Stimulated activated CD8-positive, alpha-beta memory T cell treated with anti-CD3 and anti-CD28 coated beads, Interleukin-15, amount 100 ng/mL, for 4 hours (primary cell): ENCODE measurements at places on chromosomes 5 and 9.

DNA sequence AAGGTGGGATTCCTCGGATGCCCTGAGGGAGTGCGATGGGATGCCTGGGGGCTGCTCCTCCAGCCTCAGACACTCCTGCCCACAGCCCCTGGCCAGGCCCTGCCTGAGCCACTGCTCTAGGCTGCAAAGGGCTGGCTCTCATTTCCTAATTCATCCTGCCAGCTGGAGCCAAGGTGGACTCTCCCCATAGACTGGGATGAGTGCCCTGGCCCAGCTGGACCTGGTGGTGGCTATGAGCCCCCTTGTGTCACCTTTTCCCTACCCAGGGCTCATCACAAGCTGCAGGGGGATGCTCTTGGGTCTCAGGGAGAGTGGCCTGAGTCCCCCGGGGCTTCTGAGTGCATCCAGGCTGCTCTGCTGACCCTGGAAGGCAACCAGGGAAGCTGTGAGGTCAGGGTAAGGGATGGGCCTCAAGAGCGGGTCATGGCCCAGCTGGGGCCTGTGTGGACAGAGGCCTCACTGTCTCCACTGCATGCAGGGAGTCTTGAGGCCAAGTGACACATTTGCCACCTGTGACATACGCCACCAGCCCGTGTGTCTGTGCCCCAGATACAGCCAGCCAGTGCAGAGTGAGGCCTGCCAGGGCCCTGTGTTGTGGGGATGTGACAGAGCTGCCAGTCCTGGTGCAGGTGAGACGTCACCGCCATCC, 102.7 kb upstream of the IER5L start:
- DNase-seq, result no peak

DNA sequence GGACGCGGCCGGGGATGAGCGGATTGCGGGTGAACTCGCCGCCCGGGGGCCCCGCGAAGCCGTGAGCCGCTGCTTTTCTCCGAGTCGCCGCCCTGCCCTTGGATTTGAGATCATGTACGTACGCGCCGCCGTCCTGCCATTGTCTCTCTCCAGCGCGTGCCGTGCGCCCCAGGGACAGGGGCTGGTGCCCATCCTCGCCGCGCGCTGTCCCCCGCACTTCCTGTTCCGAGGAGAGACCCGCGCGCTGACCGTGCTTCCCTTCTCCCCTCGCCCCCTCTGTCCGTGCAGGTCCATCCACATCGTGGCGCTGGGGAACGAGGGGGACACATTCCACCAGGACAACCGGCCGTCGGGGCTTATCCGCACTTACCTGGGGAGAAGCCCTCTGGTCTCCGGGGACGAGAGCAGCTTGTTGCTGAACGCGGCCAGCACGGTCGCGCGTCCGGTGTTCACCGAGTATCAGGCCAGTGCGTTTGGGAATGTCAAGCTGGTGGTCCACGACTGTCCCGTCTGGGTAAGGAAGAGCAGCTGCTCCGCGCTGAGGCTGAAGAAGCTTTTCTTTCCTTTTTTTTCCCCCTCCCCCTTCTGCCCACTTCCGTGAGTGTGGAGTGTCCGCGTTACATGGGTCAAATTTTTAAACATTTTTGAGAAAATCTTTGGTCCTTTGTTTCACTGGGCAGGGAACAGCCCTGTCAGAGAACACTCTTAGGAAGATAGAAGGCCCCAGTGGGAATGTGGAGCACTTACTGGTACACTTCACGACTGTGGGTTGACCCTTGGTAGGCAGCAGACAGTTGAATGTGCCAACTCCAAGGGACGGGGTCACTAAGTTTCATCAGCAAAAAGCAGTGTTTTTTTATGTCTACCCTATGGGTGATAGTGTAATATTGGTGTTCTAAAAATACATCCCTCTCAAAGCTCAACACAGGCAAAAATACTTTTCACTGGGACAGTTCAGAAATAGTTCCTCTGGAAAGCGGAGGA, 727 bp downstream of the RHOBTB3 start:
- DNase-seq, result no peak

DNA sequence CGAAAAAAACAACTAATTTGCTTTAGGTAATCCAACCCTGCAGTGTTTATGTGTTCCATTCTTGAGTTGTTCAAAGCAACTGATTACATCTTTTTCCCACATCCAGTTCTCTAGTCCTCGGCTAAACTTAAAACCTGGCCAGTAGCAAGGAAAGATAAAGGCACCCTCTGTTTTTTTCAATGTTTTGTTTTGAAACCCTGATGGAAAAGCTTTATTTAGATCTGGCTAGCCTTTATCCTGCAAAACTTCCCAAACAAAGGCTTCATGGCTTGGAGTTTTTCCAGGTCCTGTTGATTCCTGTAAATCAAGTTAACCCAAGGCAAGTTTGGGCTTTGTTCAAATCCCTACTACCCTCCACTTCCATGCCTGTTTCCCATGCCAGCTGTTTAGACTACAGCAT, 105.1 kb downstream of the CEMIP2 start:
- no peak for DNase-seq

GRCh38 chr9:114825126-114825795, 19.4 kb upstream of the TNFSF15 start:
- DNase-seq, result no peak

- no peak for DNase-seq
Observed at GRCh38 chr5:180399401-180400215, 46.5 kb upstream of the GFPT2 start.

DNA sequence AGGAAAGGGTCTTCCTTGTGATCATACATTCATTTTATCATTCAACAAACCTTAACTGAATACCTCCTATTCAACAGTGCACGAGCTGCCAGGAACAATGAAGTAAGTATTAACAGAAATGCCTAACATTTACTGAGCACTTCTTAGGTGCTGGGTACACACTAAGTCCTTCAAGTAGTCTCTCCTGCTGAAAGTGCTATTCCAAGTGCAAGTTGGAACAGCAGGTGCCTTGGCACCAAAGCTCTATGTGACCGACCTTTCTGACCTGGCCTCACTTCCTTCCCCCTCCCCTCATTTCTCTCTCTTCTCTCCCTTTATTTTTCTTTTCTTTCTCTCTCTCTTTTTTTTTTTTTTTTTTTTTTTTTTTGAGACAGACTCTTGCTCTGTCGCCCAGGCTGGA, 94.5 kb downstream of the GRIA1 start:
- DNase-seq, result no peak

GRCh38 chr5:106522296-106522695, 1148.4 kb downstream of the EFNA5 start:
- no peak for DNase-seq

DNA sequence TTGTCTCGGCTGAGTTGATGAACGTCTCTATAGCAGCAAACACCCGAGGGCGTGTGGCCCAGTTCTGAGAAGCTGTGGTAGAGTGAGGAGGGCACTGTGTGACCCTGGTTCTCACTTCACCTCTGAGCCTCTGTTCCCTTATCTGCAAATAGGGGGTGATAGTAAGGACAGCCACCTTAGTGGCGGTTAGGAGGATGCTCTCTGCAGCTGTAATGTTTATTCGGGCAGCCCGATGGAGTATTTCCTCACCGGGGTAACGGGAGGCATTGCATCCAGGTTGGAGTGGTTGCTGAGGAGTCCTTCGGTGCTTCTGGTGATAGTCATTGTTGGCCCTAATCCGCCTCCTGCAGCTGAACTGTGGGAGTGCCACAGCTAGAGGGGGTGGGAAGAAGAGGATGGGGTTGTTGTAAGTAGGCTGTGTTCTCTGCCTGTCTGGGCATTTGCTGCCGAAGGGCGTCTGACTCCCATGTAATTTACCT, 13.9 kb downstream of the PRRC2B start:
- DNase-seq, result no peak

DNA sequence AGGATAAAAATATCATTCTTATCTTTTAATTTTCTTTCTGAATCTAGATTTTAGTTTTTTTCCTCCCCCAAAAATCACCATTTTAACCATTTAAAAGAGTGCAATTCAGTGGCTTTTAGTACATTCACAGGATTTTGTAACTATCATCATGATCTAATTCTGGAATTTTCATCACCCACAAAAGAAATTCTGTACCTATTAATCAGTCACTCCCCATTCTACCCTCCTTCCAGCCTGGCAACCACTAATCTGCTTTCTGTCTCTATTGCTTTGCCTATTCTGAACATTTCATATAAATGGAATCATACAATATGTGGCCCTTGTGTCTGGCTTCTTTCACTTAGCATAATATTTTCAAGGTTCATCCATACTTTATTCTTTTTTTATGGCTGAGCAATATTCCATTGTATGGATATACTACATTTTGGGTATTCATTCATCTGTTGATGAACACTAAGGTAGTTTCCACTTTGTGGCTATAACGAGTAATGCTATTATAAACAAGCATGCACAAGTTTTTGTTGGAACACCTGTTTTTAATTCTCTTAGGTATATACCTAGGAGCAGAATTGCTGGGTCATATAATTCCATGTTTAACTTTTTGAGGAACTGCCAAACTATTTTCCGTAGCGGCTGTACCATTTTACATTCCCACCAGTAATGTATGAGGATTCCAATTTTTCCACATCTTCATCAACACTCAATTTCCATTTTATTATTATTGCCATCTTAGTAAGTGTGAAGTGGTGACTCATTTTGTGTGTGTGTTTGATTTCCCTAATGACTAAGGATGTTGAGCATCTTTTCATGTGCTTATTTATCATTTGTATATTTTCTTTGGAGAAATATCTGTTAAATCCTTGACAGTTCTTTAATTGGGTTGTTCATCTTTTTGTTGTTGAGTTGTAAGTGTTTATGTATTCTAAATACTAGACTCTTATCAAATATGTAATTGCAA, 340.3 kb downstream of the CWC27 start:
- no peak for DNase-seq

- no peak for DNase-seq
Observed at GRCh38 chr5:170892196-170892595, 30.4 kb downstream of the RANBP17 start.

- DNase-seq, result no peak
Observed at GRCh38 chr9:16406526-16407225, 463.8 kb downstream of the BNC2 start.

- no peak for DNase-seq
Observed at GRCh38 chr5:90223756-90224155, 185.8 kb downstream of the CETN3 start.

- no peak for DNase-seq
Observed at GRCh38 chr5:116759860-116760640, 185.4 kb upstream of the SEMA6A start.

DNA sequence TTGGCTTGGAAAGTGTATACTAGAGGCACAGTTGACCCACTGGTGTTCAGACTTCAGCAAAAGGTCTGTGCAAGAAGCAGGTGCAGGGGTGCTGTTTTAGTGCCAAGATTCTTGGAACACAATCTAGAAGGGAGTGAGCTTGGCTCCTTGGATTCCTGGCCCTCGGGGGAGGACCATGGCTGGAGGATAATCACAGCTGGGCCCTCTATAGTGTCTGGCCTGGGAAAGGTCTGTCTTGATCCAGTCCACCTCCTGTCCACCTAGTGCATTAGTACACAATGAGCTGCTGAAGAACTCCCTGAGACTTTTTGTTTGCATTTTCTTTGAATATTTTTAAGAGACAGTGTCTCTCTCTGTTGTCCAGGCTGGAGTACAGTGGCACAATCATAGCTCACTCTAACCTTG, 50.4 kb upstream of the PLPP1 start:
- no peak for DNase-seq

DNA sequence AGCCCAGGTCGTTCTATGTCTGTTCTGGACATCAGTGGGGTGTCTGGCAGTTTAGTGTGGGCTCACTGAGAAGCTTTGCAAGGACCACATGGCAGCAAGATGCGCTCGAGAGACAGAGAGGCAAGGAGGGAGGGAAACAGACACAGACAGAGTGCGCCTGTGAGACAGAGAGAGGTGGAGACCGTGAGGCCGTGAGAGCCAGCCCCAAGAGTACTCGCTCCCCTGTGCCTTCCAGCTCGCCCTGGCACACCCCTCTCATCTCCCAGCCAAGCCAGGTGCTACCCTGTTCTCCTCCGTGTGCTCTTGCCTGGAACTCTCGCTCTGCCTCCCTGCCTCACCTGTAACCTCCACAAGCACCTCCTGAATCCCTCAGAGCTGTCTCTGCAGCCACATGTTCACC, 106.8 kb downstream of the EHMT1 start:
- no peak for DNase-seq

- DNase-seq, result no peak
Observed at GRCh38 chr9:114403153-114403756, 15.5 kb upstream of the AKNA start.

DNA sequence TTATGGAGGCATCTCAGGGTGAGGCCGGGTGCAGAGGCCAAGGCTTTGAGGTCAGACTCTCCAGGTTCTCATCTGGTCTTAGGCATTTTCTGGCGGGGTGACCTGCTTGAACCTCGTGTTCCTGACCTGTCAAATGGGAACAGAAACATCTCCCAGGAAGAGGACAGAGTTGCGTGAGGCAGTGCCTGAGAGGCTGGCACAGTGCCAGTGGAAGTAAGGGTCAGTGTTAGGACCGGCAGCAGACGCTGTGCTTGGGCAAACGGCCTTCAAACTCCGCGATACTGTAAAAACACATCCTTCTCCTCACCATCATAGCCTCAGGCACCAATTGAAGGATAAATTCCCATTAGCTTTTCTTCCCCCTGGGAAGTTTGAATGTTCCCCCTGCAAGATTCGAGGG, 55.6 kb upstream of the FCN2 start:
- no peak for DNase-seq

- no peak for DNase-seq
Observed at GRCh38 chr5:1799110-1799601, 481 bp downstream of the MRPL36 start.

GRCh38 chr9:33125461-33125860, 41.7 kb downstream of the B4GALT1 start:
- DNase-seq, result no peak

- DNase-seq, result no peak
Observed at GRCh38 chr5:163106098-163106497, 331.3 kb upstream of the CCNG1 start.

DNA sequence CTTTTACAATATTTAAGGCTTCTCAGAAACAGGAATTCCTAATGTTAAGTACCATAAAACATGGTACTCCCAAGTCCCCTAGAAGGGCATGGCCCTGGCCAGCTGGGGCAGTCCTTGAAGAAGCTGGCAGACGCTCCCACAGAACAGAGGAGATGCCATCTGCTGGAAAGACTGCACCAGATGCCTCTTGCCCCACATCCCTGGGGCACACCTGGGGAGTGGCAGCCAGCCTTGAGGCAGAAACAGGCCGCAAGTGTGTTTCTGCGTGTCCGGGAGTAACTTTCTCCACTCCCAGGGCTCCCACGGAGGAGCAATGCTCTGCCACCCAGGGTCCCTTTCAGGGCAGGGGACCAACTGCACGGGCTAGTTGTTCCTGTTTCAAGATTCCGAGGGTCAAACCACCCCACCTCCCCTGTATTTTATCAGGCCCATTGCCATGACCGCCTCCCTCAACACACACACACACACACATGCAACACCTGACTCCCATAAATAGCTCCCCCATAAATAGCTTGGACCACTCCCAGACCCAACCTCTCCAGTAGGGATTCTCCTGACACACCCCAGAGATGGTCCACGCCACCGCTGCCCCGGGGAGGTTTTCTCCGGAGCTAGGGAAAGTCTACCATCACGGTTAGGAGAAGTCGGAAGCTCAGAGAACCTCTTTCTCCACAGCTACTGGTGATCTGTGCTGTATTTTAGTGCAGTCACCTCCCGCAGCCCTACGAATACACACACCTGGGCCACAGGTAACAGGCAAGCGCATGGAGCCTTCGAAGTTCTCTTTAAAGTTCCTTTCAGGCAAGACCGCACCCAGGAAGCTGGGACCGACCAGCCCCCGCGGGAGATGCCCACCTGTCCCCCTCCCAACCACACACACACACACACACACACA, 1.5 kb downstream of the SPOCK1 start:
- DNase-seq, result no peak
